ENCODE measurements at places on chromosomes 3 and 15. TPM values are rescaled to one million over a fixed set of nuclear protein-coding genes. Genes with fewer than 3 reads are reported as not detected.

Gene PLA2G4E
- total RNA-seq, result not detected

Gene P2RY14
- total RNA-seq, result 1.4 TPM

Gene CEP19
- 5.5 TPM for total RNA-seq

Gene ARPP21
- not detected for total RNA-seq

Gene MAP4
- total RNA-seq, result 94.2 TPM

Gene KLHL18
- total RNA-seq, result 19.4 TPM

Gene SEMA6D
- not detected for total RNA-seq

Gene C3orf85
- not detected for total RNA-seq

Gene ZCWPW2
- total RNA-seq, result 0.25 TPM

Gene SAMMSON
- total RNA-seq, result not detected

Gene LIPH
- total RNA-seq, result not detected

Gene BCL2A1
- total RNA-seq, result 14.1 TPM

Gene TMEM108
- total RNA-seq, result not detected

Gene WDR73
- 17.9 TPM for total RNA-seq

Gene PRR23C
- not detected for total RNA-seq

Gene KNG1
- not detected for total RNA-seq

Gene TEX55
- not detected for total RNA-seq

Gene PIERCE2
- total RNA-seq, result not detected

Gene CNTN4
- total RNA-seq, result not detected

Gene ANKDD1A
- 15.1 TPM for total RNA-seq

Gene DPPA2
- not detected for total RNA-seq

Gene CLCN2
- total RNA-seq, result 3.6 TPM

Gene ARRDC4
- 0.18 TPM for total RNA-seq

Gene WWTR1
- 2.1 TPM for total RNA-seq

Gene DUOXA1
- total RNA-seq, result not detected

Gene SV2B
- total RNA-seq, result 0.05 TPM

Gene SGO1
- 39.4 TPM for total RNA-seq

Gene FAIM
- 3.0 TPM for total RNA-seq

Gene PDIA3
- total RNA-seq, result 290 TPM

Gene ADGRG7
- not detected for total RNA-seq

Gene NOX5
- not detected for total RNA-seq

Gene FBN1
- total RNA-seq, result 1.7 TPM

Gene SLC9C1
- total RNA-seq, result not detected

Gene GOLGB1
- 37.8 TPM for total RNA-seq

Gene ATP13A5
- total RNA-seq, result not detected

Gene CCR1
- 20.0 TPM for total RNA-seq

Gene GPR62
- total RNA-seq, result not detected

Gene GPR149
- not detected for total RNA-seq

Gene SH2D7
- total RNA-seq, result not detected

Gene GOLGA6D
- total RNA-seq, result not detected

Gene MRPS22
- total RNA-seq, result 37.2 TPM

Gene SCAPER
- total RNA-seq, result 21.9 TPM

Gene DUOX1
- total RNA-seq, result not detected

Gene TMEM207
- total RNA-seq, result not detected

Gene TRIM42
- not detected for total RNA-seq

Gene OR5K2
- not detected for total RNA-seq

Gene DISP2
- total RNA-seq, result 0.18 TPM

Gene AAGAB
- 50.4 TPM for total RNA-seq

Gene ADAMTS17
- 0.68 TPM for total RNA-seq
